Activated effector memory CD4-positive, alpha-beta T cell treated with Interleukin-2 at 50 U/mL for 16 hours (primary cell): ENCODE measurements at places on chromosomes 12 and 14.

GRCh38 chr12:22543246-22544037, 900 bp downstream of the C2CD5 start:
- DNase-seq, result peak; percentile 23

DNA sequence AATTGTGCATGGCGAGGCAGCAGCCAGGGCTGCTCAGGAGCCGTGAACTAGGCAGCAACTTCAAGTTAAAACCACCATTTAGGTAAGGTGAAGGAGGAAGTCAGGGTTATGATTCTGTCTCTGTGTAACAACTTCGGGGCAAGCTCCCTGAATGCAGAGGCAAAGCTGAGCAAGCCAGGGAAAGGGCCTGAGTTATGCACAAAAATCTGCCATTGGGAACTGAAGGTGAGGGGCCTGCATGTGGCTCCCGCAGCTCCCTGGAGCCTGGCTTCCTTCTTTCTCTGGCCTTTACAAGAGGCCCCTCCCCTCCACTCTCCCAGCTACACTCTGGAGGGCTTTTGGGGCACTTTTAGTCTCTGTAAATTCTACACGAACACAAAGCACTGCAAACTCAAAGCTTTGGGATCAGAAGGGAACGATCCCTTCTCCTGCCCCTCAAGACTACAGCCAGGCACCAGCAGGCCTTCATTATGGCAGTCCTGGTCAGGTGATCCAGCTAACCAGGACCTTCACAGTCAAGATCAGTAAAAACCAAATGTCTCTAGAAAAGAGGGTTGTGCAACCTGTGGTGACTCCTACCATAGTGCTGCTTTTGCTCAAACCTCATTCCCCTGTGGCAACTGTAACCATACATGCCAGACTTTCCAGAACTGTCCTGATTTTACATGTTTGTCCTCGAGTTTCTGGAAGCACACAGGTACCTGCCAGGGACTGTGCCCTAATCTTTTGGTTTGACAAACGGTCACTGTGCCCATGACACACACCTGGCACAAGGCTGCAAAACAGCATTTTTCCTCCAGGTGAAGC, 67.2 kb upstream of the PTGR2 start:
- no peak for DNase-seq

DNA sequence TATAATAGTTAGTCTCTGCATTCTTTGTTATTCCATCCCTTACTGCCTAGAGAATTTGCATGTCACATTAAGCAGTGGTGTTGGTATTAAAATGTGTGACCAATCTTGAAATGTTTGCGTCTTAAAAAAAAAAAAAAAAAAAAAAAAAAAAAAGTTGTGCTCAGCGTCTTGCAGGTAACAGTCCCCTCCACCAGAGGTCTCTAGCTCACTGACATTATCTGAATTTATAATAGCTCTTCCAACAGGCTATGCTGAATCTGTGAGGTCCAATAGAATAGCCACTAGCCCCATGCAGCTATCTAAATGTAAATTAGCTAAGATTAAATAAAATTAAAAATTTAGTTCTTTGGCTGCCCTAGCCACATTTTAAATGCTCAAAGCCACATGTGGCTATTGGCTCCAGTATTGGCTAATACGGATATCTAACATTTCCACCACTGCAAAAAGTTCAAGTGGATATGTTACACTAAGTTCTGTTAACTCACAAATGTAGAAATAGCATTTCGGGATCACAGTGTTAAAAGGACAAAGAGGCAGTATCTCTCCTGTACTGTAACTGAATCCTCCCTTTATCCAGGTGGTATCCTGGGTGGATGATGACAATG, 28.7 kb downstream of the NKX2-8 start:
- no peak for DNase-seq

- DNase-seq, result no peak
Measured at GRCh38 chr14:92014040-92014439, 25.8 kb downstream of the TRIP11 start.

DNA sequence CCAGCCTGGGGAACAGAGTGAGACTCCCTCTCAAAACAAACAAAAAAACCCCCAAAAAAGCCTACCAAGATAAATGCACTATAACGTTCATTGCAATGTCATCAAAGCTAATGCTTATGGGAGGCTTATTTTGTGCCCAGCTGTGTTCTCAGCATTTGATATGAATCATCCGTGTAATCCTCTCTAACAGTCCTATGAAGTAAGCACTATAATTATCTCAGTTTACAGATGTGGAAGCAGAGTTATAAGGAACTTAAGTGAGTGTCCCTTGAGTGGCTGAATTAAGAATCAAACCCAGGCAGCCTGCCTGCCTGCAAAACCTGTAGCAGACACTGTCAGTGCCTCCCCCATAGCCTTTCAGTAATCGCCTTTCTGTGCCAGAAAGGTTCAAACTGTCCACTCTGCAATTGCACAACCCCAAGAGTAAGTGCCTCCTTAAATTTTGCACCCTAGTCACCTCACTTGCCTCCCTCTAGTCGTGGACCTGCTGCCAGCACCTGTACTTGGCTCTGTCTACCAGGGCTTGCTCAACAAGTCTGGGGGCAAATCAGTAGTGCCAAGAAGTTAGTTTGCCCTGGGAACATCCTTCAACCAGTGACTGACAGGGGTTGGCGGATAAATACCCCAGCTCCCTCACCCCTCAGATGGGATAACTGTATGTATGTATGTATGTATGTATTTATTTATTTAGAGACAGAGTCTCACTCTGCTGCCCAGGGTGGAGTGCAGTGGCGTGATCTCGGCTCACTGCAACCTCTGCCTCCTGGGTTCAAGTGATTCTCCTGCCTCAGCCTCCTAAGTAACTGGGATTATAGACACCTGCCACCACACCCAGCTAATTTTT, 23.8 kb upstream of the PPP1CC start:
- DNase-seq, result no peak

DNA sequence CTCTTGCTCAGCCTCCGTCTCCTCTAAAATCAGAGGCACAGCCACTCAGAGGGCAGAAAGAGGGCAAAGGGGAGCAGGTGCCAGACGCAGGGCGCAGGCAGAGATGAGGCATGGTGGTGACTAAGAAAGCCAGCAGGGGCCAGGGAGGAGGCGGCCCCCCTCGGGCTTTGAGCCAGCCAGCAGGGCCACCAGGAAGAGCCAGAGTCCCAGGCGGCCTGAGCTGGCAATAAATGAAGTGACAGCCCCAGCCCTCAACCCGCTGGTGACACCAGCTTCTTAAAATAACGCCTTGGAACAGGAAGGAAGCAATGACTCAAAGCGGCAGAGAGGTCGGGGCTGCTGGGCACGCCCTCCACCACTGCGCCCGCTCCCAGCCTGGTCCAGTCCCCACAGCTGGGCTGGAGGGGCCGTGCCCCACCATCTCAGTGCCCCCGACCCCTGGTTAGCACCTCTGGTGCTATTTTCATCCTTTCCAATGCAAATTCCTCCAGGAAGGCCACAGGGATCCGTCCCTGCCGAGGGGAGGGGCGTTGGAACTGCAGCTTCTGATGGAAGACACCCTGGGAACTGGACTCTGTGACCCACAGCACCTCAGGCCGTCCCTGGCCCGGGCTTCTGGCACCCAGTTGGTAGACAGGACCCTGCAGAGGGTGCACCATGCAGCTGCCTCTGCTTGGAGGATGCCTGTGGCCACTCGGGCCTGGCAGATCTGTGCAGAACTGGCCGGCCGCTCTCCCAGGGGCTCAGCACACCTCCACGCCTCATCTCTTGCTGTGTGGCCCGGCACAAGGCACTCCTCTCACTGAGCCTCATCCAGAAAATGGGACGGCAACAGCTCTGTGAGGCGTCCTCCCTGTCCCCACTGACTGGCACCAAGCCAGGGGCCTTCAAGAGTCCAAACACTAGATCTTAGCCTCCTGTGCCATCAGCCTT, 113.7 kb downstream of the NCOR2 start:
- DNase-seq, result peak; percentile 79

- DNase-seq, result no peak
Measured at GRCh38 chr14:63276492-63277342, 42.0 kb downstream of the GPHB5 start.

GRCh38 chr12:39062266-39062996, 157.0 kb upstream of the CPNE8 start:
- no peak for DNase-seq

GRCh38 chr14:29654901-29655550, 272.6 kb downstream of the PRKD1 start:
- DNase-seq, result no peak

DNA sequence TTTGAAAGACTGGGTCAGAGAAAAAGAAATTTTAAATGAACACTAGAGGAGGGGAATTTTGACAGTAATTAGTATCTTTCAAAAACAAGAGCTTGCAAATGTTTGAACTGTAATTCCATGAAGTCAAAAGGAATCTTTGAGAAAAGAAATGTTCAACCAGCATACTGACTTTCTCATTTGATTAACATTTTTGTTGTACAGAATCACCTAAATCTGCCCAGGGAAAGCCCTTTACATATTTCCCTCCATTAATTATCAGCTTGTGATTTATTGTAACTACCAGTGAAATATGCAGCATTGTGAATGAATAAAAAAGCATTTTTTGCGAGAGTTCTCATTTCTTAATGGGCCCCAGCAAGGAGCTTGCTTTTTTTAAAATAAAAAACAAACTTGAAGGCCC, 61.2 kb upstream of the CCDC91 start:
- DNase-seq, result no peak

- no peak for DNase-seq
Measured at GRCh38 chr12:46744283-46744682, 81.5 kb downstream of the SLC38A4 start.

- DNase-seq, result peak; percentile 79
Measured at GRCh38 chr12:7935590-7936581, at the start of gene SLC2A3. Gene SLC2A3, minus strand, starts transcription at chr12:7936187. Its CDS starts 153 bp downstream, at chr12:7936034.

DNA sequence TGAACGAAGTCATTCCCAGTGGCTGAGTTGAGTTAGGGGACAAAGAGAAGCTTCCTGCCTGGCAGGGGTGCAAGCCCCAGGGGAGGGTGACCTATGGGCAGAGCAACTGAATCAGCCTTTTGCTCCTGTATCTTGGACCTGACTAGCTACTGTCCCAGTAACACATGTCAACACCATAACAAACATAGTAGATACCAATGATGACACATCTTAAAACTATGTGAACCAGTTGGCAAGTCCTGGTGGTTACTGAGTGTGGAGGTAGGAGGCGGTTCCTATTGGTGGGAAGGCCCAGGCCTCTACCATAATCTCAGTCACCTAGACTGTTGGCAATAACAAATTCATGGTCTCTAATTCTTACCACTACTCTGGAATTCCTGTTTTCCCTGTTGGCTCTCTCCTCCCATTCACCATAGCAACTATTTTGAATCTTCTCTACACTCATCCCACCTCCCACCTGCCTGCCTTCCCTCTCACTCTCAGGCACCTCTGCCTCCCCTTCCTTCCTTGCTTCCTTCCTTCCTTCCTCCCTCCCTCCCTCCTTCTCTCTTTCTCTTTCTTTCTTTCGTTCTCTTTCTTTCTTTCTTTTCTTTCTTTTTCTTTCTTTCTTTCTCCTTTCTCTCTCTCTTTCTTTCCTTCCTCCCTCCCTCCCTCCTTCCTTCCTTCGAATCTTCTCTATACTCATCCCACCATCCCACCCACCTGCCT, 8.1 kb upstream of the P2RX7 start:
- DNase-seq, result no peak

GRCh38 chr14:37406095-37406494, 189.0 kb downstream of the FOXA1 start:
- DNase-seq, result no peak

DNA sequence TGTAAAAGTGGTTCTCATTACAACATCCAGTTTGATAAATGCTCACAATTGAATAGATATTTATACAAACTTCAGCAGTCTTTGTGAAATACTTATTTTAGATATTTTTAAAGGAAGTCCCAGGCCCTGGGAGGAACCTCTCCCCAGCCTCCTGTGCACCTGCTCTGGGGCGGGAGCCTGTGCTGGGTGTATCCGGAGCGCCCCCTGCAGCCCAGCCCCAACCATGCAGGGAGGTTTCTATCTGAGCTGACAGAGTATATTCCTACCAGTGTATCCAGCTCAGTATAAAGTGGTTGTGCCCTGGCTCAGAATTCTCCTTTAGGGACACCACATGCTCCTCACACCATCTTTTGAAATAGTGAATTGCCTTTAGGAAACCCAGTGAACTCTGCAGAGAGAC, 851.8 kb downstream of the TMEM121 start:
- DNase-seq, result no peak
